ENCODE measurements at places on chromosomes 7 and 10.

GRCh38 chr7:68697796-68698280 is 900.4 kb upstream of the AUTS2 start:
- no peak for DNase-seq

DNA sequence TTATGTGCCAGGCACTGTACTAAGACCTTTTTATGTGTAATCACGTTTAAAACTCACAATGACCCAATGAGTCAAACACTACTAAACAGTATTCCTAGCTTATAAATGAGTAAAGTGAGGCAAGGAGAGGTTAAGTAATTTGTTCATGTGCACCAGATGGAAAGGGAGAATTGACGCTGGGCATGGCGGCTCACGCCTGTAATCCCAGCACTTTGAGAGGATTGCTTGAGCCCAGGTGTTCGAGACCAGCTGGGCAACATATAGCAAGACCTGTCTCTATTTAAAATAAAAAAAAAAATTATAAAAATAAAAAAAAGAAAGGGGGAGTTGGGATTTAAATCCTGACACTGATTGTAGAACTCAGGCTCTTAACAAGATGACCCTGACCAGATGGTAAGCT is 46.7 kb upstream of the DLG5 start:
- DNase-seq: no peak

DNA sequence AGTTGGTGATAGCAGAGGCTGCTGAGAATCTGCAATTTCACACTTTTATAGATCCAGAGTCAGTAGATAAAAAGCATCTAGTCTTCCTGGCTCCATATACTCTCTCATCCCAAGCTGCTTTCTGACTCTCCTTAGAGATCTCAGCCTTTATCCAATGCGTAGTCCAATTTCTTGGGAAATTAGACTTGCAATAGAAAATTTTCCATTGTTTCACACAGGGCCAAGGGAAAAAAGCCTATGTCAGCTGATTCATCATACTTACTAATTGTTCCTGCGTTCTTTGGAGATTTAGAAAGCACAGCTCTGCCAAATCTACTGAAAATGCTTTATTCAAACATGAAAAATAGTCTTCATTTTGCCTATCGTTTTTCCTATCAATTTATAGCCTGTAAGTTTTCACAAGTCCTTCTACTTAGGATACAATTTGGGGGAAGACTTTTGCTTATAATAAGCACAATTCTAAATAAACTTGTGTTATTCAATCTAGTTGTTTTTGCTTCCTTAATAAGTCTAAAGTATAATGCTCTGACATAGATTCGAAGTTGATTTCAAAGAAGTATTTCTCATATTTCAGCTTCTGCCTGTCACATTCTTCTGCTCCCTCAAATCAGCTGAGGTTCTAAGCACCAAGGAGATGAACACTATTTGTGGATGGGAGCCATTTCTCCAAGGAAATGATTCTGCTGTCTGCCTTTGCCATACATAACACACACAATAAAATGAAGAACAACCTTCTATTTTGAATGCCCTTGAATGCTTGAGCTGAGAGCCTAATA is 165.4 kb downstream of the ADAM12 start:
- DNase-seq: peak; percentile 69

DNA sequence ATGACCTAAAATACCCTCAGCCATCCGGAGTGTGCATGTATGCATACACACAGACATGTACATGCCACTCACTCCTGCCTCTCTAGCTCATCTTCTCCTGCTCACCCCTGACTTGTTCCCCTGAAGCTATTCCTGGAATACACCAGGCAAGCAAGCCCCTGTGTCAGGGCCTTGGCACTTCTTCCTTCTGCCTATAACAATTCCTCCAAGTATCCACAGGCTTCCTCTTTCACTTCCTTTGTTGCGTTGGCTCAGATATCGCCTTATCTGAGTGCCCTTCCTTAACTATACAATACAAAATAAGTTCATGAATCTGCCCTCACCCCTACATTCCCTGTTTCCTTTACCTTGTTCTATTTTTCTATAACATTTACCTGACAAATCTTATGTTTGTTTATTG is 88.8 kb downstream of the NOD1 start:
- no peak for DNase-seq

DNA sequence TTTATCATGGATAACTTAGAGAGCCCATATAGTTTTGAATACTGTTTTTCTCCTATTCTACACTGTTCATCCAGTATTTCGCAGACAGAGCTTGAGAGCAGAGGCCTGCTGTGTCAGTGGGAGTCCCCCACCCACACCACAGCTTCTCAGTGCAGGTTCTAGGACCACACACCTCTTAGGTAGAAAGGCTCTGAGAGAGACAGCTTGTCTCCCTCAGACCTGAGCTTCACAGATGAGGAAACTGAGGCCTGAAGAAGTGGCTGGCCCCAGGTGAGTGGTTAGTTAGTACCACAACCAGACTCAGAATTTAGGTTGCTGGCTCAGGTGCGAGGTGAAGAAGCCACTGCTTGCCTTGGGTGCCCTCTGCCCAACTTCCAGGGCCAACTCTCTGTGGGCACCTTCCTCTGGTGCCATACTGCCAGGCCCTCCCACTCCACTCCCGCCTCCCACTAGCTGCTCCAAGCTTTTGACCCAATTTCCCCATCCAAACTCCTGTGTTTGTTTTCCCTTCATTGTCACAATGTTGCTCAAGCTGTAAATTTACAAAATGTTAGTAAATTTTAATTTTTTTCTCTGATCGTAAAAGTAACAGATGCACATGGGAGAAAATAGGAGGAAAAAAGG is 7.6 kb upstream of the HILPDA start:
- DNase-seq: no peak

GRCh38 chr7:131312838-131313237 is 14.8 kb upstream of the MKLN1 start:
- DNase-seq: no peak

- no peak for DNase-seq
These were observed 219.1 kb downstream of the TCERG1L start for GRCh38 chr10:131092386-131092785.

- DNase-seq: no peak
These were observed 80.0 kb downstream of the DAGLB start for GRCh38 chr7:6367701-6368211.

- no peak for DNase-seq
These were observed 80.4 kb downstream of the EGFR start for GRCh38 chr7:55099066-55099820.

DNA sequence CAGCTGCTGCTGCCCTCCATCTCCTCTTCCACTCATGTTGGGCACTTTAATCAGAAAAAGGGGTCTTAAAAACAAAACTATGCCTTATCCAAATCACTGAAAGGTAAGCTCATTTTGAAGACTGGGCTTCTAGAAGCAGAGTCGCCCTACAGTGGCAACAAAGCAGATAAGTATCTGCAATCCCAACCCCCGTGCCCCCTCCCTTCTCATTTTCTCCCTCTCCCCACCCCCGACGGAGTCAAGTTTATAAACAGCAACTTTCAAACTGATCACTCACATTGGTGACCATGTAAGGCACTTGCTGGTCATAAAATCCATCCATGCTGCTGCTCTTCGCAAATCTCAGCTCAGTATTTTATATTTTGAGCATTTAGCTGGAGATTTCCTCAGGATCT is 738 bp downstream of the ETV1 start:
- peak; percentile 58 for DNase-seq
